ENCODE measurements at places on chromosomes 2 and 18.

GRCh38 chr2:106996171-106996769 is 110.3 kb upstream of the ST6GAL2 start:
- no peak for DNase-seq

DNA sequence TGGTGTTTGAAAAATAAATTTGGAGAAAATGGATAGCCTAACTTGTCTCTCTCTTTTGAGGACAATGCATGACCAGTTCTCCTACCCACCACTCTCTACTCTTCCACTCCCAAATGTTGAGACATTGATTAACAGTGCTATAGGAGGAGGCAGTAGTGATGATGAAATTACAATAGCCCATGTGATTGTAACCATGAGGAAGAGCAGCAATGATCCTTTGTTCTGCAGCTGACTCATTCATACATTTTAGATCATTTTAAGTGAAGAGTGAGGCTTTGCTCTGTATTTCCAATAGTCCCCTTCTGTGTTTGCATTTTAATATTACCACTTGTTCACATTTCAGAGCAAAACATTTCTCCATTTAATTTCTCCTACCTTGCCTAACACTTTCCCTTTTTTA is 592.3 kb downstream of the THSD7B start:
- DNase-seq, result no peak

- DNase-seq, result no peak
Measured at GRCh38 chr2:38381381-38382143, 4.5 kb upstream of the ATL2 start.

DNA sequence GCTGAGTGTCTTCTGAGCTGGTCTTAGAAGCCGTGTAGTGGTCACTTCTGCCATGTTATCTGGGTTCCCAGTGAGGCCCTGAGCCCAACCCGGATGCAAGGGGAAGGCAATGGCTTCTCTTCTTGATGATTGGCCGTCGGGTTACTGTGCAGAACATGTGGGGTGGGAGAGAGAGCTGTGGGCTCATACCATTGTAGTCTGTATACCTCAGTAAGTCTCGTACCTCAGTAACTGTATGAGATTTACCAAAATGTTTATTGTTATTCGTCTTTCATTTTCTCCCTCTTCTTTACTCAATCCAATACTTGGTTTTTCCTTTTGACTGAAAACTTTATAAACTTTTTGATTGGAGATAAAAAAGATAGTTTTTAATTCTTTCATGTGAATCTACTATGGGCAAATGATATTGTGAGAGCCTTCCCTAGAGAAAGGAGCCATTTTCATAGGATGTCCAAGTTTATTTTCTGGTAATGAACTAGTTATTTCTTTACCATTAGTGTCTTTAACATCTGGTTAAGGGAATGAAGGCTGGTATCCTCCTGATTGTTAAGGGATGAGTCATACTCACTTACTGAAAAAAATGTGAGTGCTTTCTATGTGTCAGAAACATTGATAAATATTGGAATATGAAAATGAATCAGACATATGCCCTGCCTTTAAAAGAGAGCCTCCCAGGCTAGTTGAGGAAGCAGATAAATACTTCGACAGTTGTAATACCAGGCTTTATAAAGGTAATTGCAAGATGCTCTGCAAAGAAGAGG is 129.9 kb downstream of the PRPF40A start:
- no peak for DNase-seq

GRCh38 chr2:145638675-145639074 is 1118.8 kb upstream of the ZEB2 start:
- DNase-seq, result no peak
